ENCODE measurements at places on chromosomes 3 and 15.

GRCh38 chr3:2655229-2655701 is 454.9 kb downstream of the IL5RA start:
- DNase-seq: no peak

- no peak for DNase-seq
These were observed 44.2 kb downstream of the ACAD9 start for GRCh38 chr3:128923576-128923975.

GRCh38 chr3:25897019-25897418 is 107.1 kb downstream of the OXSM start:
- DNase-seq: no peak

DNA sequence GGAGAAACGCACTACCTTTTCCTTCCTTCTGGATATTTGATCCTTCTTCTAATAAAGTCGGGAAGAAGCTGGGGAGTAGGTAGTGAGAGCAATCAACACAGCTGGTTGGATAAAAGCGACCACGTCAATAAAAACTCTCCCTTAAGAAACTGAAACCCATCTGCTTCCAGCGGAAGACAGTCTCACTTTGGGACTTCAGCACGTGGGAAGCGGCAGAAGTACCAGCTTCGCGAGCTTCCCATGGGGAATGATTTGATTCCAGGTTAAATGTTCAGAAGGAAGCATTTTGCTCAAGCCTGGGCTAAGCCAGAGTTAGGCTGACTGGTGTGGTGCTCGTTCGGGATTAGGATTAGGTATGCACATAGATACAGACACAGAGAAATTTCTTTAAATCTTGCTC is 262.3 kb upstream of the LYSMD4 start:
- DNase-seq: no peak

- DNase-seq: no peak
These were observed 22.9 kb downstream of the ANP32A start for GRCh38 chr15:68797599-68798345.

GRCh38 chr15:41286665-41287333 is 45.6 kb downstream of the OIP5 start:
- DNase-seq: no peak

- DNase-seq: no peak
These were observed 402 bp downstream of the WWTR1 start for GRCh38 chr3:149657321-149657925.

DNA sequence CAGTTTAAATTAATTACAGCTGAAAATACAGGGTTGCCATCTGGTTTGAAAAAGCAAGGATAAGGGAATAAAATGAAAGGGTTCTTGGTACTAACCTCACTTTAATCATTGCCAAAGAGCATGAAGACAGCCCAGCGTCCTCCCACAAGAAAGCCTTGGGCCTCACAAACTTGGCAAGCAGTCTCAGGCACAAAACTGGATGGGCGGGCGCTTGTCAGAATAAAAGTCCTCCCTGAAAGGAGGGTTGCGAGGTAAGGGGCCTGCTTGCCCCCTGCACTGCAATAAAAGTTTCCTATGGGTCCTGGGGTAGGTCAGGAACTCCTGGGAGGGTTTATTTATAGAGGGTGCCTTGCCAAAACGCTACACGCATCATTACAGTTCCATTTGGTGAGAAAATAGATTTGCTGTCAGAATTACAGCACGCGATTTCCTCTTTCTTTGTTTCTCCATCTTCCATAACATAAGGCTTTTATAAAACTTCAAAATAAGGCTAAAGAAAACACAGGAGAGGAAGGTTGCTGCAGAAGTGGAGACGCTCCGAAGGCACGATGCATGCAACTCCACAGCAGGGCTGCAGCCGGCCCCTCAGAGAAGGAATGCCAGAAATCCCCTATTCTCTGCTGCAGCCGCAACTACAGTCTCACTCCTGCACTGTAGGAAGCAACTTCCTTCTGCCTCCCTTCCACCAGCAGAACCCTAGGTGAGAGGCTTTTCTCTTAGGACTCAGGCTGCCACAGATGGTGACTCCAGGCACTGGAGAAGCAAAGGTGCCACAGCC is 61.3 kb downstream of the VGLL4 start:
- DNase-seq: no peak

DNA sequence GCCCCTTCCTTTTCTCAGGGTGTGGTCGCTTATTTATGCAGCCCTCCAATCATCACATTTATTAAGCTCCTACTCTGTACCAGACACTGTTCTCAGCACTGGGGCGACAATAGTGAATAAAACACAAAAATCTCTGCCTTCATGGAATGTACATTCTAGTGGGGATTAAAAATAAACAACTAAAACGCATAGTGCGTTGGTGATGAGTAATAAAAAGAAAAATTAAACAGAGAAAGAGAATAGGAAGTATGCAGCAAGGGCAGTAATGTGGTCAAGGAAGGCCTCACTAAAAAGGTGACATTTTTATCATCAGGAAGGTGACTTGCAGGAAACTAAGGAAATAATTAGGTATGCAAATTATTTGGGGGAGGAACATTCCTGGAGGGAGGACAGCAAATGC is 5.1 kb downstream of the SLC51B start:
- DNase-seq: no peak

DNA sequence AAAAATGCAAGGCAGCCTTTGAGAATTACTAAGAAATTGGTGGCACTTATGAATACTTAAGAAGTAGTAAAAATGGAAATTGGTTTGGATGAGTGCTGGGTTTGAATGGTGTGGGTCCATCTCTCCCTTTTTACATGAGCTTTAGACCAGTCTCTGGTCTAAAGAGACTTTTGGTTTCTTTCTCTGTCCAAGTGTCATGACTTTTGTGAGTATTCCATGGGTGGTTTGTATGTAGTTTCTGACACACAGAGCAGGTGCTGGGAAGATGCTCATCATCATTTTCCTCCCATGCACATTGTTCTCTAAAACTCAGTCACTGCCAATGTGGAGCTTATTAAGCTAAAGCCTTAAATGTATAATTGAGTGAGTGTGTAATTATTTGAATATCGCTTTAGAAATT is 63.5 kb downstream of the KAT2B start:
- no peak for DNase-seq

- DNase-seq: no peak
These were observed 271.6 kb downstream of the CHL1 start for GRCh38 chr3:468172-468571.

DNA sequence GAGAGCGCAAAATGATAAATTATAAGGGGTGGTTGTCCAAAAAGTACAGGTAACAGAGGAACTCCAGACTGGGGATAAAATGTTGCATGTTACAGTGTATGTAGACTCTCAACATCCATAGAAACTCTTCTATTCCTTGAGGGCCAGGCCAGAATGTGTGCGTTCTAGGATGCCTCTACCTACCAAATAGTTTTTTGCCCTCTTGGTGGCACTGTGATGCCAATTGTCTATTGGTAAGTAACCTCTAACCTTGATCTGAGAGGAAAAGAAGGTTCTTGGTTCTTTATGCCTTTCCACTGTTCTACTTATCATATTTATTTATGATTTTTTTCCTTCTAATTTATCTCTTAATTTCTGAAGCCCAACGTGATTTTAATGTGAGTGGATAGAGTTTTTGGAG is 424.6 kb downstream of the GRM7 start:
- no peak for DNase-seq

DNA sequence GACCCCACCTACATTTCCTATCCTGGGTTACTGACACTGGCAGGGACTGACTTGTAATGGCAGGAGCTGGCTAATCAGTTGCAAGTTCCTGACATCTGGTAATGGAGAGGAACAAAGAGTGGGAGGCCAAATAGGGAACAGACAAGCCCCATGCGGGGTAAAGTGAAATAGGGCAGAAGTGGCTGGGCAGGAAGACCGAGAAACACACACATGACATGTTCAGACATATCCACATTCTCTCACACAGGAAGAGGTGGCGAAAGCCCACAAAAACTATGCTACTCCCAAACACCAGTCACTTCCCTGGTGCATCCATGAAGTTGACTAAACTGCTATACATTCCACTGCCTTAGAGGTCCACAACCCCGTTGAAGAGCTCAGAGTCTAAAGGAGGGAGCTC is 394.1 kb upstream of the TBL1XR1 start:
- DNase-seq: no peak

DNA sequence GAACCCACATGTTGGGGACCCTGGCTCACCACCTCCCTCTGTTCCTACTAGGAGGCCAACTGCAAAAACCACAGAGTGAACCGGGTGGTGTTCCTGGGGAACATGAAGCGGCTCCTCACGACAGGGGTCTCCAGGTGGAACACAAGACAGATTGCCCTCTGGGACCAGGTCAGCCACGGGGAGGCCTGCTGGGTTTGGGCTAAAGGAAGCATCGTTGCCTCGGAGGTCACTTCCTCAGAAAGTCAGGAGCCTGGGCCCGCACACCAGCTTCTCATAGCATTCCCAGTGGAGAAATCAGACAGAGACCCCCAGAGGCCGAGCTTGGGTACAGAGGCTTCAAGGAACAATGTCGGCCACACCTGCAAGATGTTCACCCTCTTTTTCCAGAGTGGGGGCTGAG is 106.8 kb downstream of the ANP32A start:
- DNase-seq: no peak

DNA sequence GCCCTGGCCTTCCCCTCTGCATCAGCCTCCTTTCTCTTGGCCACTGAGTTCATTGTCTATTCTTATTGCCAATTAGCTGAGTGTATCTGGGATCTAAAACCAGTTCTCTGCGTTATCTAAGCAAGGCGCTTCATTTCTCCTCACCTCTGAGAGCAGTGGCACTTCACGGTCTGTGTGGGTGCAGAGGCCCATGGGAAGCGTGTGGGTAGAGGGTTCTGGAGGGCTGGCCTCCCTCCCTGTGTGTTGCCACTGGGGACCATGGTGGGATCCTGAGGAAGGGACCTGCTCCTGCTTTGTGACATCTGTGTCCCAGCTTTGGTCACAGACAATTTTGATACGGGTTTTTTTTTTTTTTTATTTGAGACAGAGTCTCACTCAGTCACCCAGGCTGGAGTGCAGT is 32.7 kb downstream of the EDEM1 start:
- DNase-seq: no peak

GRCh38 chr3:193767353-193768069 is 174.5 kb downstream of the OPA1 start:
- no peak for DNase-seq

- DNase-seq: no peak
These were observed 13.4 kb downstream of the B3GNT5 start for GRCh38 chr3:183266454-183266853.

DNA sequence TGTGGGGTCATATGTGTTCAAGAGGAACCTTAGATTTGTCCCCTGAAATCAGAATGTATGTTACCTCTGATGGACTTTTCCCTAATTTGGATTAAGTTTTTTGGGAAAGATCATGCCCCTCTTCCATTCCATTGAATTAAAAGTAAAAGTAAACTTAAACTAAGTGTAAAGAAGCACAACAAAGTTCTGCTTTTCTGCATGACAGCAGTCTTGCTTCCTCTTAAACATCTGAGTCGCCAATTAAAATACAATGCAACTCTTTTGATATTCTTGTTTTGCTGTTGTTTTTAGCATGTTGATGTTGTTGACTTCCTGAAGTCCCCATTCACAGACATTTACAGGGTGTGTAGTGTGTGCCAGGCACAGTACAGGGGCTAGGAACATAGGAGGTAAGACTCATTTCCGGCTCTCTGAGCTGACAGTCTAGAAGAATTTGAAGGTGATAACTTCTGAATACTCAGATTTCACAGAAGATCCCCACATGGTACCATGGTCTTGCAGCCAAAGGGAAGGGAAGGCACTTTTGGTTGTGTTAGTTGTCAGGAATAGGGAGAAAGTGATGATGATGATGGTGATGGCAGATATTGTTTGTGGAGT is 45.0 kb downstream of the USP13 start:
- no peak for DNase-seq

- no peak for DNase-seq
These were observed 20.2 kb upstream of the TM4SF18 start for GRCh38 chr3:149353581-149354184.

GRCh38 chr15:82530606-82531379 is 9.5 kb downstream of the RPS17 start:
- DNase-seq: no peak

DNA sequence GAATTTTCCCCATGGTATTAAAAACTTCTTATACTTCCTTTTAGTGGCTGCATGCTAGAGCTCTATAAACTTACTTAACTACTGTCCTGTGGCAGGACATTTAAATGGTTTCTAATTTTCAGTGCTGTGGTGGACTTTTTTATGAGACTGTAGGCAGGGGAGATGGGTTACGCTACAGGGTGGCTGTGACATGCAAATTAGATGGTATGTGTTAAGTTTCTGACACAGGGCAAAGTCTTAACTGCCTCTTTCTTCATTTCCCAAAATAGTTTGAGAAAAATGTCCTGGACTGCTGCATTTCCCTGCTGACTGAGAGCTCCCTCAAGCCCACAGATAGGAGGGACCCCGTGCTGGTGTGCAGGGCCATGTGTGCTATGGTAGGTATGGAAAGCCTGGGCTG is 22.0 kb downstream of the TGM4 start:
- no peak for DNase-seq

DNA sequence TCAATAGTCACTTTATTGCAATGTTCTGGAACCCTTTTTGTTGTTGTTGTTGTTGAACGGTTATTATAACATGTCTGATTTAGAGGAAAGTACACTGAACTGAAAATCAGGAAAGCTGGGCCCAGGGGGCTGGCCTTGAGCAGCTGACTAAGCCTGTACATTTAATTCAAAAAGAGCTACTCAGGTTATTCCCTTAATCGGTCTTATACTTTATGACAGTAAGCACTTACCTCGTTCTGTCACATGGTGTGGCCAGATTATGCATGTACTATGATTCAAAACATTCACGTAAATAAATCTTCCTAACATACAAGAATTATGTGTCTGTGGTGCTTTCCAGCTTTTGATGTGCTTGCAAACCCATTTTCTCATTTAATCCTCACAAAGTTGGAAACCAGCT is 382.5 kb upstream of the TPRG1 start:
- DNase-seq: no peak

DNA sequence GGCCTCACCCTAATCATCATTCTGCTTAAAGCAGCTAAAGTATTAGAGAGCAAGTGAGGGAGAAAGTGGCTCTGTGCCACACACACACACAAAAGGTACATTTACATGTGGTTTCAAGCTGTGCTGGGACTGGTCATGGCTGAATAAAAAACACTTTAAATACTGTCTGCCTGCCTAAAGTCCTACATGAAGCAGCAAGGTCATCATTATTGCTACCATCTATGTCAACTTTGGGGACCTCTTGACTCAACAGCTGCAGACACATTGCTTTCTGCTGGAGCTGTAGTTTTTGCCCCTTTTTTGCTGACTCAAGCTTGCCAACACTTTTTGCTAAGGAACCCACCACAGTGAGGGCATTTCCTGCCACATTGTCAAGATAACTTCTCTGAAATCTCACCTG is 1237.9 kb downstream of the ROBO2 start:
- no peak for DNase-seq
